ENCODE measurements at places on chromosomes 13 and 19. TPM values are rescaled to one million over a fixed set of nuclear protein-coding genes. Genes with fewer than 3 reads are reported as not detected.

The DACH1 gene
- not detected for total RNA-seq

The FEM1A gene
- 15.4 TPM for total RNA-seq

The FUT3 gene
- 0.22 TPM for total RNA-seq

The FUT2 gene
- not detected for total RNA-seq

The DMKN gene
- total RNA-seq: 90.7 TPM

The CCL25 gene
- total RNA-seq: not detected

All from MCF 10A (cell line).